ENCODE measurements at places on chromosomes 2 and 18.

DNA sequence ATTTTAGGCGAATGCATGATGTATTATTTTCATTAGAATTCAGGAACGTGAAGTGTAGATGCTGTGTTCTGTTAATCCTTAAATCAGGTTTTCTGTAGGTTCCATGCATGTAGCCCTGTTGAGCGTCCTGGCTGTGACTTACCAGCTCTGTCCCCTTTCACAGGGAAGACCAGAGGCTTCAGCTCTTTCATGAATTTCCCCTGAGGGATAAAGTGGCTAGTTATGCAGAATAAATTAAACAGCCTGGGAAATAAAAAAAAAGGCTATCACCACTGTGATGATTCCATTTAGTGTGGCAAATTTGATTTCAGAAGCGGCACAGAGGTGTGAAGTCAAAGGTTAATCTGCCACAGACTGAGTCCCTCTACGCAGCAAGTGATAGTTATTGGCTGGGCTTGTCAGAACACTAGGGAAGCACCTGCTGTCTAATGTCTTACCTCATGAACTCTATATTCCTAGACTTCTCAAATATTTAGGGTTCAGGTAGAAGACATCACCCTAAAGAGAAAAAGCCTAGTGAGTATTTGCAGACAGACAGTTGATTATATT, 61.6 kb upstream of the LINC00305 start:
- no peak for DNase-seq

GRCh38 chr2:145827235-145827634, 1307.3 kb upstream of the ZEB2 start:
- no peak for DNase-seq

GRCh38 chr2:147644491-147644890, 200.3 kb upstream of the ACVR2A start:
- no peak for DNase-seq

DNA sequence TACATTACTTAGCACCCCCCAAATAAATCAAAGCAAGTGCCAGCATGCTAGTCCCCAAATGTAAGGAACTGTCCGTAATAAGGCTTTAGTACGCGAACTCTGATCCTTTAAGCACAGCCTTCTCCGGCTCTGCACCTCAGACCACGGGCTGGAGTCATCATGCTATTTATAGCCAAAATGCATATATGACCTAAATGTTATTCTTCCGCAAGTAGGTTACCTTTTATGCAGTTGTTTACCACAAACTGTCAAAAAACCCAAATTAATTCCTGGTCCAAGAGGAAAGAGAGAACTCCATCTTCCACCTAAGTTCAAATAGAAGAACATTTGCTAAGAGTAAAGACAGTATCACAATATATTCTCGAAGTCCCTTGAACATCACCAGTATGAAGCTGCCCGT, 42.7 kb downstream of the ZNF516 start:
- DNase-seq: peak; percentile 66

DNA sequence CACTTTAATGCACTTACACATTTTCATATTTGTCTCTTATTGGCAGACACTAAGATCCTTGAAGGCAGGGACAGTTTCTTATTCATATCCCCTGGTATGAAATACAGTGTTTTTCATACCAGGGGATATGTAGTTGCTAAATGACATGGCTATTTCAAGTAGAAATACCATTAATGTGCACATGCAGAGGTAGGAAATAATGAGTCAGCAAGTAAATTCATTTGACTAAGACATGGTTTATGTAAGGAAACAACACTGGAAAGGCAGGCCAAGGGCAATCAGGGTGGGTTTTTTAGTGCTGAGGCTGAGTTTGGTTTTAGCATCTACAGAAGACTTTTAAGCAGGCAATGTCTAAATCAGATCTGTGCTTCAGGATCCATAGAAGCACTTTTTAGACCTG, 155.9 kb downstream of the WDPCP start:
- peak; percentile 63 for DNase-seq

- no peak for DNase-seq
These were observed 24.0 kb downstream of the IMMT start for GRCh38 chr2:86171295-86171694.

DNA sequence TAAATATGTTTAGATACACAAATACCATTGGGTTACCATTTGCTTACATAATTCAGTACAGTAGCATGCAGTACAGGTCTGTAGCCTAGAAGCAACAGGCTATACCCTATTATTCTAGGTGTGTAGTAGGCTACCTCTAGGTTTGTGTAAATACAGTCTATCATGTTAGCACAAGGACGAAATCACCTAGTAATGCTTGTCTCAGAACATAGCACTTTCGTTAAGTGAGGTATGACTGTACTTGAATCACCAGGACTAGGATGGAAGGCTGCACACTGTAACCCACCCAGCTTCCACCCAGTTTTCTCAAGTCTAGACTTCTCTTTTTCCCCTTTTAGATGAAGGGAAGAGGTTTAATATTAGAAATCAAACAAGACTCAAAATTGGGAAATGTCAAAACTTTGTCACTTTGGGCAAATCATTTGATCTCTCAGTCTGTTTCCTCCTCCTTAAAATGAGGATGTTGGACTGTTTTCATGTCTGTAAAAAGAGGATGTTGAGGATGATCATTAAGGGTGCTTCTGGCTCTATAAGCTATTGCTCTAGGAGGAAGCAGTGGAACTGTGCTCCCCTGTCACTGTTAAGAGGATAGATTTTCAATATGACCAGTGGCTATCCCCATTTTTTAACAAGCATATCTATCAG, 3.7 kb upstream of the SOCS6 start:
- DNase-seq: no peak

- DNase-seq: no peak
These were observed 505.5 kb downstream of the LRRTM4 start for GRCh38 chr2:77016443-77017354.

DNA sequence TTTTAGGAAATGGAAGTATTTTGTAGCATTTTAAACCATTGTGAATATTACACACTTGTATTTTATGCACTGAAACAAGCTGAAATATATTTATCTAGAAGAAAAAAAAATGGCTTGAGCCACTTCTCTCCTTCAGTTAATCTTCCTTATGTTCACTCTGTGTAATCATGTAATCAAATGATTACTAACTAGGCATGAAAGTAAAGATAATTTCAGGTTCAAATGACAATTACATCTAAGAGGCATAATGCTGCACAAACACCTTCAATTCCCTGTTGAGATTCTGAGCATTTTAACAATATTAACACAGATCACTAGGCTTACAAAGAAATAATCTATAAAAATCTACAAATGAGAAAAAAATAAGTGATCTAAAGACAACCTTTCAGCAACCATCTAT, 119.6 kb upstream of the ITGB6 start:
- DNase-seq: no peak

DNA sequence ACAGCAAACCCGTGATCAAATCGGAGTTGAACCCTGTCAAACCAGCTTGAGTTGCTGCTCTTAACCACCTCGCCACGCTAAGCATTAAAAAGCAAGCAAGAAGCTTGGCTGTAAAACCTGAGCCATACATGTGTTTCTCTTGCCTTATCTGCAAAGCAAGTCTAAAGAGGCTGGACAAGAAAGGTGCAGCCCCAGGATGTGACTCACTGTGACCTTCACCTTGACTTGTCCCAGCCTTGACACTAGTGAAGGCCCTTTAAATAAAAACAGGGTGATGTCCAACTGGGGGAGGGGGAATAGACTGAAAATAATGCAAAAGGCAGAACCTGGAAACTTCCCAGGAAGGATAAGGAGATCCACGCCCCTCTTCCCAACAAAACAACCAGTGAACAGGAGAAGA, 127.6 kb upstream of the NPAS2 start:
- peak; percentile 12 for DNase-seq

GRCh38 chr2:74537140-74537539, 7.4 kb downstream of the HTRA2 start:
- no peak for DNase-seq

DNA sequence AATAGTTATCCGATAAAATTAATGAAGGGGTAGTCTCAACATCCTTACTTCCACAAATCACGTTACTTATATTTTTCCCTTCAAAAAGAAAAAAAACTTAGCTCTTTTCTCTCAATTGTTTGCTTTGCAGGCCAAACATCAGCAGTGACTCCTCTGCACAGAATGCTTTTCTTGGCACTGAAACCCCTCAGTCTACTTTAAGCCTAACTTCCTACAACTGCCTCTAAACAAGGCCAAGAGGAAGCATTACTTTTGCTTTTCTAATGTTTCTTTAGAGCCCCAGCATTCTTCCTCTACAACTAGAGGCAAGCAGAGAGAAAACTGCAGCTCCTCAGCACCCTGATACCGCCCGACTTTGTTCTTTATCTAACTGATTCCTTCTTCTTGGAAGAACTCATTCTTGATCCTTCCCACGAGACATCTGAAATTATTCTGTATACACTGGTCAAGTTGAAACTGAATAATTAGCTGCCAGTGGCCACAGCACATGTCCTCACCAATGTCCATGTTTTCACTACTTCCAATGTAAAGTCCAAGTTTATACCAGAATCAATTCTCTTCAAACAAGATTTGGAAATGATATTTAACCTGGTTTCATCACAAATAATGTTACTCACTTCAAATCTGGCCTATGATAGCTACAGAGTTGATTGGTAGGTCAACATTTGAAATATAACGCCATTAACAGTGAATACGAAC, 55.3 kb downstream of the DTNB start:
- peak; percentile 91 for DNase-seq

- DNase-seq: no peak
These were observed 1.4 kb upstream of the SLC20A1 start for GRCh38 chr2:112644155-112644932.

DNA sequence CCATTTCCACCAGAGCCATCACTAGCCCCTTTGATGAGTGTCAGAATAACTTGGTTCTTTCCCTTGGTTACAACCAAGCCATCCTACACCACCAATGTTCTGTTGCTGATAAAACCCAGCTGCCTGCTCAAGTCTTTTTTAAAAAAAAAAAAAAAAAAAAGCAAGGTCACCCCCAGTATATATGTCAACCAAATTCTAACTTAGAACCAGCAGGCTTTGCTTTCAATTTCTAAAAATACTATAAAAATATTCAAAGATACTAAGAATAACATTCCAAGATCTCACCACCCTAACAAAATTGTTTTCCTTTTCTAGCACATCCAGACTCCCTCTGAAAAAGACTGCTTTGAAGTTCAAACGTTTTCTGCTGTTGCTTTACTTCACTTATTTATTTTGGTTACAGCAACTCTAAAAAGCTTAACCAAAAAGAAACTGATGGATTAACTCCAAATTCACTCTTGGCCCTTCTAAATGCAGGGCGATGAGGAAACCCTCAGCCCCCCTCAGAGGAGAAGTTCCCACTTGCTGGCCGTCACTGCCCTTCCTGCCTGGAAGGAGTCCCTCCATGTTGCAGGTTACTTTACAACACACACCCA, 10.9 kb downstream of the UXS1 start:
- DNase-seq: peak; percentile 65

GRCh38 chr18:388200-388599, 112.3 kb downstream of the COLEC12 start:
- DNase-seq: no peak

- DNase-seq: no peak
These were observed 151.7 kb upstream of the POU3F3 start for GRCh38 chr2:104702031-104702850.

GRCh38 chr2:220096406-220096805, 469.0 kb downstream of the SLC4A3 start:
- DNase-seq: no peak

- no peak for DNase-seq
These were observed 22.9 kb downstream of the DOK1 start for GRCh38 chr2:74577448-74577847.

- no peak for DNase-seq
These were observed 75.3 kb upstream of the SIX3 start for GRCh38 chr2:44866152-44866551.

- DNase-seq: no peak
These were observed 14.0 kb downstream of the PSD4 start for GRCh38 chr2:113187771-113188170.

DNA sequence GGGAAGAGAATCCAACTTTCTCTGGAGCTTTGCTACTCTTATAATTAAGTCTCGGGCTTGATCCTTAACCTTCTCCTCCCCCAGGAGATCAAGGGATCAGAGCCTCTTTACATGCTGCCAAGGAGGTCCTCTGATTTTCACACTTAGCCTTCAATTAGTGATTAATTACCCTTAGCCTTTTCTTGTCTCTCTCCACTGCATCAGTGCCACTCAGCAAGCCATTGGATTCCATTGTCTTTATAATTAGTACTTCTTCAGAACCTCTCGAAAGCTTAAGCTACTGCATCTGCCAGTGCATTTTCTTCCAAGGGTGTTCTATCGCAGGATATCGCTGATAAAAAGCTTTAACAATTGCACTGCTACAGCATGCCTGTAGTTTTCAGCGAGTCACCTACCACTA, 477.0 kb upstream of the MEIS1 start:
- DNase-seq: no peak

DNA sequence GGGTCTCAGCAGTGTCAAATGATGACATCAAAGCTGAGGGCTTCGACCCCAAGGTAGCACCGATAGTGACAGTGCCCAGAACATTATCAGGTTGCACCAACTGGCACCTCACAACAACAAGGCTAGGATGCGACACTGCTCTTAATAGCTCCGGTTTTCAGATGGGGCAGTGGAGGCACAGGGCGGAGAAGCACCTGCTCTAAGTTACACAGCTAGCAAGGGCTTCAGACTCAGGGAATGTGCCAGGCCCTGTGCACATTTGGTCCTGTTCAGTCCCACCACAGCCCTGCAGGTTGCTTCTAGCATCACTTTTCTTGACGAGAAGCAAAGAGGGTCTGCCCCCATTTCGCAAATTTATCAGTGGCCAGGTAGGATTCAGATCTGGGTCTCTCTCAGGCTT, 74.1 kb downstream of the DGKD start:
- no peak for DNase-seq

- DNase-seq: no peak
These were observed 934 bp downstream of the MYO5B start for GRCh38 chr18:50193796-50194630.

DNA sequence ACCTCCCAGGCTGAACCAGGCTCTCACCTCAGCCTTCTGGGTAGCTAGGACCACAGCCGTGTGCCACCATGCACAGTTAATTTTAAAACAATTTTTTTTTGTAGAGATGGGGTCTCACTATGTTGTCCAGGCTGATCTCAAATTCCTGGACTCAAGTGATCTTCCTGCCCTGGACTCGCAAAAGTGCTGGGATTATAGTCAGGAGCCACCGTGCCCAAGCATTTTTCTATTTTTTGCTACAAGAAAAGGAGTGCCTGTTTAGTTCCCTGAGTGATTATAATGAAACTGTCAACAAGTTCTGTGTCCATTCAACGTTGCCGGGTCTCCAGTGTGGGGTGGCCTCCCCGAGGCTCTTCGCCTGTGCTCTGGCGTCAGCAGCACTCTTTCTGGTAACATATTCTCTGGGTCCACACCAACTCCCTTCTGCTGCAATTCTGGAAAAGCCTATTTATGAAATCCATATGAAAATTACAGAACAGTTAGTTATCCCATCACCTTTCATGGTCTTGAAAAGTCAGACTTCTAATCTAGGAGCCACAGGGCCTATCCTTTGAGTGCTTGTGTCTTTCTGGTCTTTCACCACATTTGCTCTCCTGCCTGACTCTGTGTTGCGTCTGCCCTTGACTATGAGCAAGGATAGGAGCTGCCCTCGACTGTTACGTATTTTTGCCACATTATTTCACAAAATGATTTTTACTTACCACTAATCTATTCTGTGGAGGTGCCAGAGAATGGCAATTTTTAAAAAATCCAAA, 172.7 kb downstream of the SOCS6 start:
- DNase-seq: no peak

- DNase-seq: no peak
These were observed 24.8 kb downstream of the BMPR2 start for GRCh38 chr2:202400941-202401340.

All from choroid plexus epithelial cell (primary cell).